ENCODE measurements at places on chromosomes 16 and 17.

DNA sequence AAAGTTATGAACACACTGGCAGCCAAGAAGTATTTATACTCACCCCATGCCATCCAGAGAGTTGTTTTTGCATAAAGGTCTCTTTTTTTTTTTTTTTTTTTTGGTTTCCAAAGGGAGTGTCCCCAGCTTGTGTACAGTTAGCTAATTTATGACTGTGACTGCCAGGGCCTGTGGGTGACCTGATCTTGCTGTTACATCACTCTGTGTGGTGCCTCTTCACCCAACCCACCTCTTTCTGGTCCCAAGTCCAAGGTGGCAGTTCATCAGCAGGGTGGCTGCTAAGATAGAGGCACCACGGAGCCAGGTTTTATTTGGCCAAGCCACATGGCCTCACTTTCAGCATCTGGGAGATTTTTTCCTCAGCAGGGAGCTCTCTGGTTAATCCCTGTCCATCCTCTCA, at the start of gene NOS2:
Gene NOS2 (minus strand): TSS at position 8 of the 400 bp plus-strand sequence. CDS start 1,720 bp downstream, outside the sequence.
- DNase-seq: no peak

- DNase-seq: no peak
Measured at GRCh38 chr16:89987169-89987568, 32.1 kb downstream of the DBNDD1 start.

DNA sequence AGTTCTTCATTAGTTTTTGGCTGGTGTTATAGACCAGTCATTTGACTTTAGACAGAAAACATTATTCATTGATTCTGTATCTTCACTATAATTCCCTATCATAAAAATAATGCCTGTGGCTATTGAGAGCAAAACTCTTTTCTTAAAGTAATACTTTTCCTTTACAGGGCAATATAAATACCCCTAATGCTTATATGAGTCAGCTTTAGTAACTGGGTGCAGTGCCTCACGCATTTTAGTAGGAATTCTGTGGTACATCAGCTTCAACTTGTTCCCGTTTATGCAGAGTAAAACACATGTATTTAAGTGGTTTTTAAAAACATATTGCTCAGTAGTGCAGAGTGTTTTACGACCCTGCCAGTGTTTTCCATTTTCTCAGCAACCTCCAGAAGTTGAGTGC, 68.1 kb downstream of the SEC14L1 start:
- no peak for DNase-seq

- DNase-seq: no peak
Measured at GRCh38 chr17:70190959-70191805, 21.9 kb downstream of the KCNJ2 start.

DNA sequence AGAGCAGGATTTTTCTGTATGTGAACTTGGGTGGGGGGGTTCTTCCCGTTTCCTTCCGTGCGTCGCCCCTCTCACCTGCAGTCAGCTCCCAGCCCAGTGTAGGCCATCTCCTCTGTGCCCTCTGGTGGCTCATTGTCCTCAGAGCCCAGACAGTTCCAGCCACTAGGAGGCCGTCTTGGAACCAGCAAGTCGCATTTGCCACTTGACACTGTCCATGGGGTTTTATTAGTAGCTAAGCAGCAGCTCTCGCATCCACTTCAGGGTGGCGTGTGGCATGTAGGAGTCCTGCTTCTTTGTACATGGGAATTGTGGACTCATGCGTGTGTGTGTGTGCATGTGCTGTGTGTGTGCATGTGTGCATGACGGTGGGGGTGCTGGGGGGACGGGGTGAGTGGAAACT, 74.0 kb downstream of the SEC14L1 start:
- DNase-seq: no peak

DNA sequence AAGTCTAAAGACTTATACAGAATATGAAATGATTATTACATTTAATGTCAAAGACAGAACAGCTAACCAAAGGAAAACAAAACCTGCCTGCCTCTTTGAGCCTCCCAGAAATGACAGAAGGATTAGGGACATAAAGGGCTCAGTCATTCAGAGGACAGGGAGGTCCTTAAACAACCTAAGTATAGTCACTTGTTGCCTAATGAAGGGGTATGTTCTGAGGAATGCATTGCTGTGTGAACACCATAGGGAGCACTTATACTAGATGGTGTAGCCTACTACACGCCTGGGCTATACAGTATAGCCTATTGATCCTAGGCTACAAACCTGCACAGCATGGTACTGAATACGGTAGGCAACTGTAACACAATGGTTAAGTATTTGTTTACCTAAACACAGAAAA, 106.4 kb downstream of the PARN start:
- no peak for DNase-seq

- DNase-seq: no peak
Measured at GRCh38 chr16:46886764-46887523, 2.8 kb downstream of the GPT2 start.
